ENCODE measurements at places on chromosomes 3 and 15. TPM values are rescaled to one million over a fixed set of nuclear protein-coding genes. Genes with fewer than 3 reads are reported as not detected.

DNA sequence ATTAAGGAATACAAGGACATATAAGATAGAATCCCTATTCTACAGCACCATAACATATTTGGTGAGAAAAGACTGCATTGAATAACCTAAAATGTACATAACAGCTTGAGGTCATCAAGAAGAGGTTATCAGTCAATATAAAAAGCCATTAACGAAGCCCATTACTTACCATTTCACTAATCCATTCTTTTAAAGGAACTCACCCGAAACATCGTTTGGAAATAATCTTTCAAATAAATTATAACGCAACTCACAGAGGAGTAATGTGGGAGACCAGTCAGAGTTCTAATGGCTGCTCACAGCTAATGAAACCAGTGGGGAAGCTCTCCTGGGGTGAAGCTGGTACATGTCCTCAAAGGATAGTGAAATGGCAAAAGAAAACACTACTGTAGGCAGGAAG is 188.4 kb downstream of the TBC1D5 start:
- no peak for DNase-seq

GRCh38 chr15:55770806-55771205 is 27.9 kb upstream of the PRTG start:
- DNase-seq = peak; percentile 14

DNA sequence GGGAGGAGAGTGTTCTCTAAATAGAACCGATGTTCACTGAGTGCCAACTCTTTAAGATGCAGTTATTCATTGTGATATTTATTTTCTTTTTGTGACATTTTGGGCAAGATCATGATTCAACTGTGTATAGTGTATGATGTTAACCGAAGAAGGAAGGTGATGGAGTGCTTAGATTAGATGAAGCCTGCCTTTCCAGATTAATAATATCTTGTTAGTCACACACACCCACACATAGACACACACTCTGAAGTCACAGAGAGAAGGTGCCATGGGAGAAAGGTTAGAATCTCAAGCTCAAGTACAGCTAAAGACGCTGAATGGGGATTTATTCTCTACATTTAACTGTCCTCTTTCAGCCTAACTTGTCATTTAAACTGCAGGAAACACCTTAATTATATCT is 77.0 kb downstream of the SLC9A9 start:
- DNase-seq = peak; percentile 46

DNA sequence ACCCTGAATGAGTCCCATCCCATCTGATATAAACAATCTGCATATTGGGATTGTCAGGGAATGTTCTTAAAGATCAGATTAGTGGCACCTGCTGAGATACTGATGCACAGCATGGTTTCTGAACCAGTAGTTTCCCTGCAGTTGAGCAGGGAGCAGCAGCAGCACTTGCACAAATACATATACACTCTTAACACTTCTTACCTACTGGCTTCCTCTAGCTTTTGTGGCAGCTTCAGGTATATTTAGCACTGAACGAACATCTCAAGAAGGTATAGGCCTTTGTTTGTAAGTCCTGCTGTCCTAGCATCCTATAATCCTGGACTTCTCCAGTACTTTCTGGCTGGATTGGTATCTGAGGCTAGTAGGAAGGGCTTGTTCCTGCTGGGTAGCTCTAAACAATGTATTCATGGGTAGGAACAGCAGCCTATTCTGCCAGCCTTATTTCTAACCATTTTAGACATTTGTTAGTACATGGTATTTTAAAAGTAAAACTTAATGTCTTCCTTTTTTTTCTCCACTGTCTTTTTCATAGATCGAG is 4.5 kb downstream of the B2M start:
- DNase-seq = no peak

DNA sequence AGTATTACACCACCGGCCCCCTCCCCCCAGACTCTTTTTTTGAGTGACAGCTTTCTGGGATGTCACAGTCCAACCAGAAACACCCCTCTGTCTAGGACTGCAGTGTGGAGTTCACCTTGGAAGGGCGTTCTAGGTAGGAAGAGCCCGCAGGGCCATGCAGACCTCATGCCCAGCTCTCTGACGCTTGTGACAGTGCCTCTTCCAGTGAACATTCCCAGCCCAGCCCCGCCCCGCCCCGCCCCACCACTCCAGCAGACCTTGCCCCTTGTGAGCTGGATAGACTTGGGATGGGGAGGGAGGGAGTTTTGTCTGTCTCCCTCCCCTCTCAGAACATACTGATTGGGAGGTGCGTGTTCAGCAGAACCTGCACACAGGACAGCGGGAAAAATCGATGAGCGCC is 63.6 kb downstream of the AAGAB start:
- DNase-seq = no peak

DNA sequence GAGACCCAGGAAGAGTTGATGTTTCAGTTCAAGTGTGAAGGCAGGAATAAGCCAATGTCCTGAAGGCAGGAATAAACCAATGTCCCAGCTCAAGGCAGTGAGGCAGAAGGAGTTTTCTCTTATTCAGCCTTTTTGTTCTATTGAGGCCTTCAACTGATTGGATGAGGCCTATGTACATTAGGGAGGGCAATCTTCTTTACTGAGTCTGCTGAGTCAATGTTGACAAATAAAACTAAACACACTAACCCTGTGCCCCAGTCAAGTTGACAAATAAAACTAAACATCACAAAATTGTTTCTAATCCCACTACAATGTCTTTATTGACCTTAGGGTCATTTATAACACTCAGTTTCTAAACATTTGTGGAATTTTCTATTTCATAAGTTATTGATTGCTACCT is 100.0 kb downstream of the CACNA2D3 start:
- no peak for DNase-seq

DNA sequence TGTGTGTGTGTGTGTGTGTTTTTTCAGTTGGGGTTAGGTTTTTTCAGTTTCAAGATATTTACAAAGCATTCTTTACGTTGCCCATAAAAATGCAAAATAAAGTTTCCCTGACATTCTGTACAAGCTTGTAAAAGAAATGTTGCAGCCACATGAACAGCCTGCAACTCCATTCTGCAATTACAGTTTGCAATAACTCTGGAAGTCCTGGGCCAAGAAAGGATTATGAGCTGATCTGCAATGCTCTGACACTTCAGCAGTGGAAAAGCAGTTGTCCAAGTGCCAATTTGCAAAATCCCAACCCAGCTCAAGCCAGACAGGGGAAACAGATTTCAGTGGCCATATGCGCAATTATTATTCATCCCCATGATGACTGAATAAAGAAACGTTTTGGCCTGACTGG is 322.1 kb downstream of the MEX3B start:
- DNase-seq = no peak

GRCh38 chr3:85853805-85854204 is 895.0 kb downstream of the CADM2 start:
- DNase-seq = no peak

DNA sequence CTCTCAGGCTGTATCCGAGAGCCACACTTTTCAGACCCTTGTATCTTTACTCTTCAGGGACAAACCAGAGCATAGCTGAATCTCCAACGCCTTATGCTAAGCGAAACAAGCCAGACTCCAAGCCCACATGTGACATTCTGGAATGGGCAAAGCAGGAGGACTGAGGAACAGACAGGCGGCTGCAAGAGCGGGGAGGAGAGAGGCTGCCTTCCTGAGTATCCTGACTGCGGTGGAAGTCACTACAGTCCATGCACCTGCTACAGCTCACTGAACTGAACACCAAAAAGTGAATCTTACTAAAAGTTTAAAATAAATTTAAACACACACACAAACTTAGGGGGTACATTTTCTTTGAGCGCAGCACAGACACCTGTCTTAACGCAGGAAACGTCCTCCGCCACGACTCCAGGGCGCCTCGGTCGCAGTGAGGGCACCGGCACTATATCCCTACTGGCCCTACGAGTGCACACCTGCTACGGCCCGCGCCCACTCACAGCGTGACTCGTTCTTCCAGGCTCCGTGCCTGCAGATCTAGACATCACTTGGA is 1.4 kb downstream of the CYFIP1 start:
- DNase-seq = no peak

DNA sequence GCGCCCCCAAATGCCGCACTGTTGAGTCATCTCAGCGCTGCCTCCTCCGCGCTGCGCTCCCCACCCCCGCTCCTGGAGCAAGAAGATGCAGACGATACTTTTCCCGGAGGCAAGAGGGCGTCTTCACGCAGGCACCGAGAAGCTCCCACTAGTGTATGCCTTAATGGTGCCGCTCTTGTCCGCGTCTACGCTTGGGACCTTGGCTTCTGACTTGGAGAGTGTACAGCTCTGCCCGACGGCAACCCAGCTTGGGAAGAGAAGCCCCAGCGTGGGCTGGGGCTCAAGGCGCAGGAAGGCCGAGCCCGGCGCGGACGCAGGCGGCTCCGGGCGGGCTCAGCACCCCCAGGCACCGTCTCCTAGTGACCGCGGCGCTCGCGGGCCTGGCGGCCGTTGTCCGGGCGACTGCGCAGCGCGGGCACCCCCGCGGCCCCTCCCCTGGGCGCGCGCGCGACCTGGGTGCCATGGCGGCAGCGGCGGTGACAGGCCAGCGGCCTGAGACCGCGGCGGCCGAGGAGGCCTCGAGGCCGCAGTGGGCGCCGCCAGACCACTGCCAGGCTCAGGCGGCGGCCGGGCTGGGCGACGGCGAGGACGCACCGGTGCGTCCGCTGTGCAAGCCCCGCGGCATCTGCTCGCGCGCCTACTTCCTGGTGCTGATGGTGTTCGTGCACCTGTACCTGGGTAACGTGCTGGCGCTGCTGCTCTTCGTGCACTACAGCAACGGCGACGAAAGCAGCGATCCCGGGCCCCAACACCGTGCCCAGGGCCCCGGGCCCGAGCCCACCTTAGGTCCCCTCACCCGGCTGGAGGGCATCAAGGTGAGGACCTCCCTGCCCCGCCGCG is at the start of gene P4HTM:
Gene P4HTM, plus strand, starts transcription at position 446 of the 840 bp plus-strand sequence. Its CDS starts 16 bp downstream, at position 462.
- peak; percentile 97 for DNase-seq

DNA sequence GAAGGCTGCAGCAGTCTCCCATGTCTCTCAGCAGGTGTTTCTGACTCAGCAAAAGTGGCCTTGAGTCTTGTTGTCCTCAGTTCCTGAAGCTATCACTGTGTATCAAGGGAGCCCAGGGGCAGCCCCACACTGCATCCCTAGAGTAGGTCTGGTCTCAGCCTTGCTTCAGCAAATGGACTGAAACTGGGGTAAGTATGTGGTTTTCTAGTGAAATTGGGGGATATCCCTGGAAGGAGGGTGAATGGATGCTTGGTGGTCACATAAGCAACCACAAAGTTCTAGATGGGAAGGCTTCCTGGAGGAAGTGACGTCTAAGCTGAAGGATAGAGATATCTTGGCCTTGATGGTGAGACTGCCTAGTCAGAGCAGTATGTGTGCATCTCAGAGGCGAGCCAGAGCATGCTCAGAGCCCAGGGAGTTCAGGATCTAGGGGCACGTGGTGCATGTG is 38.4 kb downstream of the TMEM158 start:
- DNase-seq = no peak

DNA sequence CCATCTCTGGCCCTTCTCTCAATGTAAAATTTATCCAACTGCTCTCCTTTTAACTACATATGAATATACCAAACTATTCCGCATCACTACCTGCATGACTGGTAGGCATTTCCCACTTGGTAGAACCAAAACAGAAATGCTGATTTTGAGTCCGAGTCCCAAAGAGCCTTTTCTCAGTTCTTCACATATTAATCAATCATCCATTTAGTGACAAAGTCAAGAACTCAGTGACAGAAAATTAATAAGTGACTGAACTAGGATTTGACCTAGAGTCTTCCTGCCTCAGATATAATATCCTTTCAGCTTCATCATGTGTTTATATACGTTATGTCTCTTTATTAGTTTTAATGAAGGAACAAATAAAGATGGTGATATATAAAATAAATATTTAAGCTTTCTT is 700.6 kb upstream of the GOLIM4 start:
- no peak for DNase-seq

Gene CD276
- 104 TPM for polyA plus RNA-seq

Gene ARPIN
- polyA plus RNA-seq = 5.4 TPM

Data from GM23248 (cell line).